ENCODE measurements at places on chromosomes 7 and 10. TPM values are rescaled to one million over a fixed set of nuclear protein-coding genes. Genes with fewer than 3 reads are reported as not detected.

Gene ENO4
- 0.19 TPM for total RNA-seq

Gene INMT
- 3.5 TPM for total RNA-seq

Gene ANKRD1
- 2.2 TPM for total RNA-seq

Gene CALY
- total RNA-seq, result not detected

Gene ERVW-1
- not detected for total RNA-seq

Gene OR6B1
- total RNA-seq, result not detected
